NCI-H2081 (cell line): ENCODE measurements at places on chromosomes 16 and 17.

DNA sequence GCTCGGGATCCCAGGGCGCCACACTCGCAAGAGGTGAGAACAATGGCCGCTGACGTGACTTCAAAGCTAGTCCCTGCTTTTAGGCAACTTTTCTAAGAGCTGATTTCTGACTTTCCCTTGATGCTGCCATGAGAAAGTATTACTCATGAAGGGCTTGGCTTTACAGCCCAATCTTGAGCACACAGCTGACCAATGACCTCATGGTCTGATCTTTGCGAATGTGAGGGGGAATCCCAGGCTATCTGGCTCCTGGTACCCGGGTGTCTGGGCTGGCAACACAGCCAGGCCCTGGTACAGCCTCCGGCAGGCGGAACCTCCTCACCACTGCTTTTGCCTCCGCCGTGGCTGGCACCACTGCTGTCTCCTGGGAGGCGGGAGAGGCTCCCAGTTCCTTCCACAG lies 17.5 kb downstream of the NDUFAF8 start:
- no peak for DNase-seq

DNA sequence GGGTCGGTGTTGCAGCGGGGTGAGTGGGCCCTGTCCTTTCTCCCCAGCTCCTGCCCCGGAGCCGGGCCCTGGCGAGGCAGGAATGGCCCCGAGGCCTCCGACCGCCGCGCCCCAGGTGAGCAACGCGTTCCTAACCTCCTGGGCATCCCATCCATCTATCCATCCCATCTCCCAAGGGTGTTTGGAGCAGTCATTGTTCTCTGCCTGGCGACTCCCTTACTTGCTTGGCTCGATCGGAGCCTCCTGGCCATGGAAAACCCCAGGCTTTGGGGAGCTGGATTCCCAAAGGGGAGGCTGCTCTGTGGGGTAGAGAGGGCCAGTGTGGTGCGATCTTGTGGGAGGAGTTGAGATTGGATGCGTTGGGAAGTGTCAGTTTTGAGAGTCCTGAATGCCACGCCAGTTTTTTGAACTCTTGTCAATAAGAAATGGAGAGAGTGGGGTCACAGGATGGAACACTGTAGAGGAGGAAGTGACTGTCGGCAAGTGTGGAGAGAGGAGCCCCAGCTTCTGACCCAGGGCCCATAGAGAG lies 684 bp downstream of the ZFP90 start:
- no peak for DNase-seq

DNA sequence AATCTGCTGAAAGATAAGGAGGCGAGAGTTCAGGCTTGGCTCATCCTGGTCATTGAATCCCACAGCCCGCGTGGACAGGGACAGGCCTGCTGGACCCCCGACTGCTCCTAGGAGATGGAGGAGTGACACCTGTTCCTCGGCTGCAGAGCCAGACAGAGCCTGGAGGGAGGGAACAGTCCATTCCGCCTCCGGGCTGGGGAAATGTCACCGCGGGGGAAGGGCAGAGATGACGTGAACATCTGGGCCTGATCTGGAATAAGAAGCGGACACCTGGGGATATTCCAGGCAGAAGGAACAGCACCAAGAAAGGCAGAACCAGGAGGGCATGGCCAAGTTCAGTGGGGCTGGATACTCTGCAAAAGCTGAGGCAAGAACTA lies 1.5 kb downstream of the ZNF747 start:
- DNase-seq: no peak

GRCh38 chr17:32873114-32873513 lies 3.8 kb downstream of the MYO1D start:
- no peak for DNase-seq

DNA sequence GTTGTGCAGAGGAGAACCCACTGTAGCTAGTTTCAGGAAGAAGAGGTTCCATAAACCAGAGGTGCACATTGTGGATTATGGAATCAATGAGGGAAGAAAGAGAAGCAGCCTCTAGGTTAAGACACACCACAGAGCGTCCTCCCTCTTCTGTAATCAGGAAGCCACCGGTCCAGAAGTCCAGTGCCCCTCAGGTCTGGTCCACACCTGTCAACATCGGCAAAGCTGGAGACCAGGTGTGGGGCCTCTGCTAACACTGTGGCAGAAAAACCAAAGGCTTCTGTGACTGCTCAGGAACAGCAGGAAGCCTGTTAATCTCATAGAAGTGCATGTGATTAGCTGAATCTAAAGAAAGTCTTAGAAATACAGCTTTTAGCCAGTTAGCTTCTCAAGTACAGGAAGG lies 23.3 kb downstream of the LIMD2 start:
- no peak for DNase-seq

DNA sequence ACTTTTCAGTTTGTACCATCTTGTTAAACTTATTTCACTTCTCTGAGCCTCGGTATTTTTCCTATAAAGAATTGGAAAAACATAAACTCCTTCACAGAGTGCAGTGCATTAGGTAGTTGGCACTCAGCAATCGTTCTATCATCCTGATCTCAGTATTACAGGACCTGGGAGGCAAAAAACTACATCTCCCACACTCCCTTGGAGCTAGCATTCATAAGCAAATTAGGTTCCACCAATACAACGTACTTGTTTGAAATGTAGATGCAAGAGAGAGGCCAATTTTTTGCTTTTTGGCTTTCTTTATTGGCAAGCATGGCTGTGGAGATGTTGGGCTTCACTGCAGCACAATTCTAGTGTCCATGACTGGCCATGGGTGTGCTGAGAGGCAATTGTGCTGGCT lies 285.2 kb downstream of the CA10 start:
- DNase-seq: no peak

- no peak for DNase-seq
Measured at GRCh38 chr17:40107522-40108174, 7.3 kb upstream of the NR1D1 start.

- no peak for DNase-seq
Measured at GRCh38 chr17:50839591-50840310, 4.4 kb downstream of the WFIKKN2 start.

- no peak for DNase-seq
Measured at GRCh38 chr17:75245011-75245410, 16.4 kb downstream of the GGA3 start.

DNA sequence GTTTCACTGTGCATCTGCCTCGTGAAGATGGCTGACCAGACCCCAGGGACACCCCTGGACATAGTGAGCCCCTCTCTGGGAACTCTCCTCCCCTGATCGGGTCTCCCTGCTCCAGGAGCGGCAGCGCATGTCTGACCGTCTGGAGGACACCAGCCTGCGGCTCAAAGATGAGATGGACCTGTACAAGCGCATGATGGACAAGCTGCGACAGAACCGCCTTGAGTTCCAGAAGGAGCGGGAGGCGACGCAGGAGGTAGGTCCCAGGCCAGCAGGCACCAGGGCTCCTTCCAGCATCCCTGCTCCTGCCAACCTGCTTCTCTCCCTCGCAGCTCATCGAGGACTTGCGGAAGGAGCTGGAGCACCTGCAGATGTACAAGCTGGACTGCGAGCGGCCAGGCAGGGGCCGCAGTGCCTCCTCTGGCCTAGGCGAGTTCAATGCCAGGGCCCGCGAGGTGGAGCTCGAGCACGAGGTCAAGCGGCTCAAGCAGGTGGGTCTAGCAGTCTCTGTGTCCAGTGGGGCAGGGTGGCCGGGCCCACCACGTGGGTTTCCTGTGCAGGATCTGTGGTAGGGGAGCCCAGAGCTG lies 136.9 kb downstream of the RAB11FIP4 start:
- no peak for DNase-seq

- no peak for DNase-seq
Measured at GRCh38 chr17:80725517-80725916, 180.9 kb downstream of the RPTOR start.

GRCh38 chr17:17091856-17092756 lies 49.8 kb downstream of the MPRIP start:
- no peak for DNase-seq

- DNase-seq: no peak
Measured at GRCh38 chr16:85675251-85675874, 13.4 kb downstream of the GINS2 start.

GRCh38 chr17:47663912-47664623 lies 14.3 kb downstream of the KPNB1 start:
- peak; percentile 57 for DNase-seq

- peak; percentile 67 for DNase-seq
Measured at GRCh38 chr17:71023249-71024030, 854.1 kb downstream of the KCNJ2 start.

DNA sequence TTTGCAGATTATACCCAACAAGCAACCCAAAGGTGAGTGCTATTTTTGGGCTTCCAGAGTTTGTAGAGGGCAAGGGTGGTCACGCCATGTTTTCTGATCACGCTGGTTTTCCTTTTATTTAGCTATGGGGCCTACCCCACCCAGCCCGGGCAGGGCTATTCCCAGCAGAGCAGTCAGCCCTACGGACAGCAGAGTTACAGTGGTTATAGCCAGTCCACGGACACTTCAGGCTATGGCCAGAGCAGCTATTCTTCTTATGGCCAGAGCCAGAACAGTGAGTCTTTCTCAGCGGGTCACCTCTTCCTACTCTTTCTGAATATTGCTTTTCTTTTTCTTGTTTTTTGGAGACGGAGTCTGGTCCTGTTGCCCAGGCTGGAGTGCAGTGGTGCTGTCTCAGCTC lies 2.5 kb downstream of the FUS start:
- DNase-seq: no peak

DNA sequence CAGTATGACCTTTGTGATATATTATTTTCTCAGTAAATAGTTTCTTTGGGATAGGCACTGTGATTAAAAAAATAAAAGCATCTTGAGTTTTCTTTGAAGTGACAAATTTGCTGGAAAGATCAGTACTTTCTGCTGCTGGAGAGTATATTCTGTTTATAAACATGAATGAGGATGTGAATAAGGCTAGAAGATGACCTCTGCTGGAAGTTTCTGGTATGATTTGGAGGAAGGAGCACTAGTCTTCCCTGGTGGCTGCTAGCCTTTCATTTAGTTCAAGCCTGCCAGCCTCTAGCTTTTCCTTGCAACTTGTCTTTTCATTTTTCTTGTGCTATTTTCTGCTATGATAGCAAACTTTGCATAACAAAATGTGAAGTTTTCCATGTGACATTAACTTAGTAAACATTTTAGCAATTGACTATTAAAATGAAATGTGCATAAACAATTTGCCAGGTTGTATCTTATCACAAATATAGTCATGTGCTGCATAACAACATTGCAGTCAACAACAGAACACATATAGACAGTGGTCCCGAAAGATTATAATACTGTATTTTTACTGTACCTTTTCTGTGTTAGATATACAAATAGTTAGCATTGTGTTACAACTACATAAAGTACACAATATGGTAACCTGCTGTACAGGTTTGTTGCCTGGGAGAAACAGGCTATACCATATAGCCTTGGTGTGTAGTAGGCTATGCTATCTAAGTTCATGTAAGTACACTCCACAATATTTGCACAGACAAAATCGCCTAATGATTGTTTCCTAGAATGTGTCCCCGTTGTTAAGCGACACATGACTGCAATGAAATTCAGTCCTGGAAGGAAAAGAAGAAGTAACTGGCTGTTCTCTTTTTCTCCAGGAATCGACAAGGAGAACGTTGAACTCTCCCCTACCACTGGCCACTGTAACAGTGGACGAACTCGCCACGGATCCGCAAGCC lies 18.1 kb upstream of the RAB11FIP4 start:
- peak; percentile 27 for DNase-seq

GRCh38 chr16:86679490-86679889 lies 101.1 kb downstream of the FOXL1 start:
- DNase-seq: no peak

GRCh38 chr16:88274847-88275246 lies 107.9 kb upstream of the ZNF469 start:
- DNase-seq: no peak

DNA sequence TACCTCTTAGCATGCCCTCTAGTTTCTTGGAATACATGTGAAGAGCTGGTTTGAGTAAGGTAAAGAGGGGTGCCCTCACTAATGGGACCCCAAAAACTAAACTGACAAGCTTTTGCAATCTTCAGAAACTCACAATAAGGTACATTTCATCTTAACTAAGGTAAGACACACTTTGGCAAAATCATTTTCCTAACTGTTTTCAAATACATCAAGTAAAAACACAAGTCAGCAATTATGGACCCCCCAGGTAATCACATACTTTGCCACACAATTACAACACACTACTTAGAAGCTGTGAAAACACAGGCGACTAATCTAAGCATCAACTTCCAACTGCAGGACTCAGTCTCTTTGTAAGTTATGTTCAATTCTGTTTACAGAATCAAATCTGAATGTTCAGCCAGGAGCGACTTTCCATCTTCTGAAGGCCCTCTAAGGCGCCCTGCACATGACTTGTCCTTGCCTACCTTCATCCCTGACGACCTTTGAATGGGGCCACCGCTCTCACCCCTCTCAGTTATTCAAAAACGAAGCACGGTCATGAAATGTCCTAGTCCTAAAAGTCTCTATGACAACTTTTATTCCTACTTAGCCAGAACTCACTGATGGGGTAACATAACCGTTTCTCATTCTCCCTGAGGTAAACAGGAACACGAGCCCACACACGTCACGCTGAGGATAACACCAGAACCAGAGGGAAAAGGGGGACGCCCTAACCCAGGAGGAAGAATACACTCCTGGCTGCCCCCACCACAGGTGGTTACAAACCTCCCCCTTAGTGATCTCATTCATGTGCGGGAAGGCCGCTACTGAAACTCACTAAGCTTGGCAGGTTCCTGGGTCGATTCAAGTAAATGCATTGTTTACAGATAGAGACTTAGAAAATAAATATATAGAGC lies 5.5 kb downstream of the CREBBP start:
- DNase-seq: no peak

GRCh38 chr17:44384823-44385286 lies 4.6 kb downstream of the ITGA2B start:
- no peak for DNase-seq

DNA sequence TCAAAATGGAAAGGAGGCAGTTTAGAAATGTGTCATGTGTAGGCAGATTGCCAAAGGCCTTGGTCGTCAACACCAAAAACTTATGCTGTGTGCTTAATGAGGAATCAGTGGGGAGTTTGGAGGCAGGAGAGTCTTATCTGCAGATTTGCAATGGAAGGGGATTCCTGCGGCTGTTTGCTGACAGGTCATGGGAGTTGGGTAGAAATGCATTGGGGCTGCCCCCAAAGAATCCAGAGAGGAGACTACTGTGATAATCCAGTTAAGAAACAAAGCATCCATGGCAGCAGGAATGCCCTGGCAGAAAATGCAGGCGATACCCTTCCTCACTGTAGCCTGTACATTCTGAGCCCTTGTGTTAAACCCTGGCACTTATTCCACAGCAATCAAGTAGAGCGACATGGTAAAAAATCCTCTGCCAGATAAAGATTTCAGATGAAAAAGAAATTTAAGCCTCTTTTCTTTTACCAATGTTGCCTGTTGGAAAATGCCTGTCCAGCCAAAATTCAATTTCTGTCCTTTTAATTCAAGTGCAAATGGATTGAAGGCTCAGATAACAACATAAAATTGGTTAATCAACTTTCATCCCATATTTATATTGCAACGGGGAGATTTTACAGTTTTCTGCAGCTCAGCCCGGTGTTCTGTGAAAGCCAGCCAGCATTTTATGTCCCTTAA lies 491.0 kb upstream of the CDH5 start:
- no peak for DNase-seq
